ENCODE measurements at places on chromosomes 2 and 18.

DNA sequence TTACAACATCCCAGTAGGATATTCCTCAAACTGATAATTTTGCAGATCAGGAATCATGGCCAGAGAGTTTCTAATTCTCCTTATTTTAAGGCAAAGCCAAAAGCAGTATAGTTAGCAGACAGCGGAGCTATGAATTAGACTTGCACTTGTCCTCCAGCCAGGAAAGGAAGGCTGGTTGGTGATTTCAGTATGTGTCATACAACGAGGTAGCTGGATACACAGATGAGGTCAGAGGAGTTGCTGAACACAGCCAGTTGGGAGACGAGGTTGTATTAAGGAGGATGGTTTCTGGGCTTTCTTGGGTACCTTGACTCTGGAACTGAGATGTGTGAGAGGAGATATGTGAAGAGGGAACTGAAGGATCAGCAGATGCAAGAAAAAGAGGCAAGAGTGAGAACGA, 185.2 kb downstream of the SOX11 start:
- DNase-seq: no peak

DNA sequence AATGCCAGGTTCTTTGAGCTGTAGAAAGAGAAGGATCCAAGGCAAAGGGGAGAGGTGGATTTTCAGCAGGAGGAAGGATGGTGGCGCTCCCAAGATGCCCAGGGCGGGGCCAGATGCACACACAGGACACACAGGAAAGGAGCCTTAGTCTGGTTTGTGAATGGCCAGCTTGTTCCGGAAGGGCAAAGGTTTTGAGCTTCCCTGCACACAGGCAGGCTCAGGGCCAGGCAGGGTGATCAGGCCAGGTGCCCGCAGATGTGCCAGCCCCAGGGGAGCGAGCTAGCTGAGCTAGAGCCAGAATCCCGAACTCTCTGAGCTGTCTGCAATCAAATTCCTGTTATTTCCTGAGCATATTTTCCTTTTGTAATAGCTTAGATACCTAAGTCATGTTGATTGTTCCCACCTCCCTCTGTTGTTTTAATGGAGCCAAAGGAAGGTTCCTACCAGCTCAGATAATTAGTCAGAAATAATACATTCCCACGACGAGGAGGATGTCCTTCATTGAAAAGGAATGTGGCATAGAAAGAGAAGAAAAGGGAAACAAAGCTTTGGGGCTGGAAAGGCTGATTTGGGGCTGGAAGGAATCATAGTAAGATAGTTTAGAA, 13.7 kb upstream of the OTOF start:
- no peak for DNase-seq

DNA sequence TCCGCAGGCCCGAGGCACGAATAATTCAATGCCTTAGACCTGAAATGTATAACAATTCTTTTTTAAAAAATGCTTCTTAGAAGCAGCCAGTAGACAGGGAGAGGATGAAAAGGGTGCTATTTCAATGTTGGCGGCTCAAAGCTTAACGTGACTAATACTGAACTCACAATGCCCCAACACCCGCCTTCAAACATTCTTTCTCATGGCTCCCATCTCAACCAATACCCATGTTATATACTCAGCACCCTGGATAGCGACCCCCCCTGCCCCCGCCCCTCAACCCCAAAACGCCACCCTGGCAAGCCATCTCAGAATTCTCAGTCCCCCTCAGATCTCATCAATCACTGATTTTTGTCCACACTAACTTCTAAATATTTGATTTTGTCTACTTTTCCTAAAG, 4.4 kb downstream of the FBXO41 start:
- DNase-seq: no peak

DNA sequence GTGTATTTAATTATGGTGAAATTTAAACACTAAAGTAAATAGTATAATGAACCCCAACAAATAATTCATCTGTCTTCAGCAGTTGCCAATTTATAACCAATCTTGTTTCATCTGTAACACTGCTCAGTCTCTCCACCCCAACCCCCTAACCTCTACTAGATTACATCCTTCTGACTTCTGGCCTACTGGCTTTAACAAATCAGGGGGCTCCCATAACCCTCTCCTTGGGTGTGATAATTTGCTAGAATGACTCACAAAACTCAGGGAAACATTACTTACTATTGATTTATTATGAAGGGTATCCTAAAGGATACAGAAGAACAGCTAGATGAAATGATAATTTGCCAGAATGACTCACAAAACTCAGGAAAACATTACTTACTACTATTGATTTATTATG, 50.7 kb downstream of the PIK3C3 start:
- DNase-seq: no peak

GRCh38 chr2:60480089-60480773, 73.2 kb downstream of the BCL11A start:
- DNase-seq: no peak

GRCh38 chr2:86042256-86043168, 63.2 kb downstream of the POLR1A start:
- no peak for DNase-seq
